ENCODE measurements at places on chromosomes 13 and 19.

DNA sequence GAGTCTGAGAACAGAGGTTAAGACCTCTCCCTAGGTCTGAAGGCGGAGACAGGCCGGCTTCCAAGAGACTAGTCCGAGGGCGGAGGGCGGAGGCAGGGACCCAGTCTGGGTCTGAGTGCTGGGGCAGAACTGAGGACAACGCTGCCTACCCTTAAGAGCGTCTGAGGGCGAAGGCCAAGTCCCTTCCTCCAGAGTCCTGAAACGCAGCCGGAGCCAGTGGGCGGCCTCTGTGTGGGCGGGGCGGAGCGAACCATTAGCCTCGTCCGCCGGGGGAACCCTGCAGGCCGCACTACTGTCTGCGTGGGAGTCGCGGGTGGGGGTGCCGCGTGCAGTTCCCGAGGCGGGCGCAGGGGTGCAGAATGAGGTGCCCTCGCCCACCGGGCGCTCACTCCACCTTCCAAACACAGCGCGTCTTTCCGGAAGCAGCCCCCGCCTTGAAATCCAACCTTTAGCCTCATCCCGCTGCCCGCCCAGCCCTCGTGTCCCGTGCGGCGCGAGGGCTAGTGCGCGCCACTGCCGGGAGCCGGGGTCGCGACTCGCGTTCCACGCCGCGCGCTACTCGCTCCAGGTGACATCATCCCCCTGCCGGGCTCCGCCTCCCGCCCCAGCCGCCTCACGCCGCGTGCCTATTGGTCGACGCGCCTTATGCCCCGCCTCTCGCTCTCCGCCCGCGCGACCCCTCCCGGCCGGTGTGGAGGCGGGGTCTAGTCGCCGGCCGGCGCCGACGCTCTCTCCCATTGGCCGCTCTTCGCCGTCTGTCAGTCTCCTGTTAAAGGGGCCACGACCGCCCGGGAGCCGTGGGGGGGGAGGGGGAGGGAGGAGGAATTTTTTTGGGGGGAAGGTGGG, at the start of gene C19orf73:
Gene C19orf73 (minus strand): TSS at position 579 of the 846 bp plus-strand sequence. CDS start 121 bp downstream, at position 458.
- peak; percentile 33 for DNase-seq

- DNase-seq, result no peak
These were observed 815.4 kb downstream of the PCDH17 start for GRCh38 chr13:58446979-58447378.

GRCh38 chr13:102538938-102539337, 57.8 kb upstream of the TPP2 start:
- DNase-seq, result no peak

- DNase-seq, result no peak
These were observed 62.3 kb downstream of the CCDC70 start for GRCh38 chr13:51923983-51924539.

- DNase-seq, result no peak
These were observed 85.1 kb upstream of the MAB21L1 start for GRCh38 chr13:35561540-35561939.

DNA sequence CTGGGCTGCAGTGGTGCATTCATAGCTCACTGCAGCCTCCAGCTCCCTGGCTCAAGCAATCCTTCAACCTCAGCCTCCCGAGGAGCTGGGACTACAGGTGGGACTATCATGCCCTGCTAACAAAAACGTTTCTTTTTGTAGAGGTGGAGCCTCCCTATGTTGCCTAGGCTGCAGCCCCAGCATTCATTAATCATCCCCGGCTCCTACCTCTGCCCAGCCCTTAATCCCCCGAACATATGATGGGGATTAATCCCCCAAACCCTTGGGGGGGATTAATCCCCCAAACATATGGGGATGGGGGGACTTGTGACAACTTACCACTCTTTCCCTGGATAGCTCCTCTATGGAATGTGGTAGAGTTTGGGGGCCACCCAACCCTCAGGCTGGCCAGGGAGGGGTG, 45.9 kb downstream of the SUGP2 start:
- DNase-seq, result no peak

GRCh38 chr13:67880916-67881315, 650.8 kb upstream of the PCDH9 start:
- no peak for DNase-seq

DNA sequence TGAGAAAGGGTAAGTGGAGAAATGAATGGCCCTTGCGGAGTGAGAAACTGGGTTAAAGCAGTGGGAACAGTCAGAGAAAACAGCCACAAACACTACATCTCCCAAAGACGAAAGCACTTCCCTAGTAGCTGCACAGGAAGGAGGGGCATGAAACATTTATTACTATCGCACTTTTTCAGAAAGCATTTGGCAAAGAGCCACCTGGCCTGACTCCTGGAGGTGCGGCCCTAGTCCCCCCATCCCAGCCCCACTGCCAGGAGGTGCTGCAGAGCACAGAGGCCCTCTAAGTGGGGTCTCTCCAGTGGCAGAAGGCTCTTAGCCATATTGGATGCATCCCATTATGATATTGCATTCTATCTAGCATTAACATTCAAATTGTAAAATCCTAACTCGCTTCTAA, 55.8 kb downstream of the MTMR6 start:
- DNase-seq, result no peak
